ENCODE measurements at places on chromosomes 12 and 14.

DNA sequence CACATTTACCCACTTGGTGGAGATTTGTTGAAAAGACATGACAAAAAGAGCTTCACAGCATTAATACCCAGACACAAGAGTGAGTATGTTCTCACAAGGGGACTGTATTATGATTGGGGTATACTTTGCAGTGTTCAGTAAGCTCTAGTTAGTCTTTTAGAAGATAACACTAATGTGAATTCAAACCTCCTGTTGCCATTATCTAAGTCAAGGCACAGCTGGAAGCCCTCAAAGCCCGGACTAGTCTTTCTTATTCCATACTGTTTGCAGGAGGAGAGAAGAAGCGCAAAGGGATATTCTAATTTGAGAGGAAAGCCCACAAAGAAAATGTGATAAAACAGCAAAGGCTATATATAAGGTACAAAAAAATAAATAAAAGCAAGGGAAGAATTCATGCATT is 445.9 kb downstream of the SOX5 start:
- DNase-seq: no peak

DNA sequence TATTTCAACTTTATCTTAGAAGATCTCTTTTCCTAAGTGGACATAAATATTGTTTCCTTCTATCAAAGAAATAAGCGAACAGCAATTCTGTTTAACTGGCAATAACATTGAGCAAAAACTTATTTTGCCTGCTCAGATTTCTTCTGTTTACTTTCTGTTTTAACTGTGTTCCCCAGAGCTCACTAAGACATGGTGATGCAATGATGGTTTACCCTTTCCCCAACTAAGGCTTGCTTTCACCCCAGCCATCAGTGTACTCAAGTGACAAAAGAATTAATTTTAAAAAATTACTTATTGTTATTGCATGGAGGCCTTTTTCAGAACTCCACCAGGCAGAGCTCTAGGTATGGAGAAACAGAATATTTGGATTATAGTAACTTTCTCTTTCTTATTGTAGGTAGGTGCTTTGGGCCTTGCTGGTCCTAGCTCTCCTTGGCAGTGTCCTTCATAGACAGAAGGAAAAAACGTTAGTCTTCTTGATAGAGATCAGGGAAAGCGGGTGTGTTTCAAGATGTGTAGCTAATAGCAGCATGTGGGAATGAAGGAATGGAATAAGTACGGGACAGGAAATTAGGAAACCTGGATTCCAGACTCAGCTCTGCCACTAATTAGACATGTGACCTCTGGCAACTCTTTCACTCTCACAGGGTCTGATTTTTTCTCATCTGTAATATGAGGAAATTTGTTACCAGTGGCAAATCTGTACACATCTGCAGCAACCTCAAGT is 14.6 kb upstream of the DDHD1 start:
- peak; percentile 86 for DNase-seq

- DNase-seq: no peak
Observed at GRCh38 chr14:106129274-106129673, 602.9 kb downstream of the TMEM121 start.

DNA sequence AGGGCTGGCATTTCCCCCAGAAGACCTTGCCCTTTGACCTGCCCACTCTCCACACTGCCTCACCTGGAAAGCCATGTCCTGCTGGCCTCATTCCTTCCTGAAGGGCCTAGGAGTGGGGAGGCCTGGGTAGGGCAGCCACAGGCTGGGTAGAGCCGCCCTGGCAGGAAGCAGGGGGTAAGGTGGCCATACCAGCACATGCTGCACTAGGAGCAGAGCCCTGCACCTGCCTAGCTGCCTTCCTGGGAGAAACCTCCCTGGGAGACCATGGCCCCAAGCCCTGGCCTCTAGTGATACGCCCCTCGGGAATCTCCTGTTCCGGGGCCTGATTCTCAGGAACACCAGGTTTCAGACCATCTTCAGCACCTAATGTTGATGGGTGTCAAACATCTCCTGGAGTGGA is 65.8 kb downstream of the TSPAN11 start:
- DNase-seq: no peak

- DNase-seq: peak; percentile 93
Observed at GRCh38 chr12:109445191-109445609, 31.9 kb downstream of the KCTD10 start.

DNA sequence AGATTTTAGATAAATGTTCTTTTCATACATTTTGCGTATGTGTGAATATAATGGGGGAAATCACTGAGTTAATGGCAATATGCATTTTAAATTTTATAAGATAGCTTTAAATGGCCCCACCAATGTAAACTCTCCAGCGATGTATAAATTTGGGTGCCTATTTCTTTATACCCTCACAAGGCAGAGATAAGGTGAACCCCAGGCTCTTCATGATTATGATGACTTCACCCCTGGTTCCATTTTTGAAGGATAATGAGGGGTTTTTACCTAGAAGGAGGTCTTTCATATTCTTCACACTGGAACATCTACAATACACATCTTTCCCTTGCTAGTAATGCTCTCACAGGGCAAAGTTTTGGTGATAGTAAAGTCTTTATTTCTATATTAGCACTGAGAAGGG is 35.2 kb downstream of the KLRG1 start:
- DNase-seq: no peak

- no peak for DNase-seq
Observed at GRCh38 chr12:115716551-115716950, 560.9 kb downstream of the MED13L start.

DNA sequence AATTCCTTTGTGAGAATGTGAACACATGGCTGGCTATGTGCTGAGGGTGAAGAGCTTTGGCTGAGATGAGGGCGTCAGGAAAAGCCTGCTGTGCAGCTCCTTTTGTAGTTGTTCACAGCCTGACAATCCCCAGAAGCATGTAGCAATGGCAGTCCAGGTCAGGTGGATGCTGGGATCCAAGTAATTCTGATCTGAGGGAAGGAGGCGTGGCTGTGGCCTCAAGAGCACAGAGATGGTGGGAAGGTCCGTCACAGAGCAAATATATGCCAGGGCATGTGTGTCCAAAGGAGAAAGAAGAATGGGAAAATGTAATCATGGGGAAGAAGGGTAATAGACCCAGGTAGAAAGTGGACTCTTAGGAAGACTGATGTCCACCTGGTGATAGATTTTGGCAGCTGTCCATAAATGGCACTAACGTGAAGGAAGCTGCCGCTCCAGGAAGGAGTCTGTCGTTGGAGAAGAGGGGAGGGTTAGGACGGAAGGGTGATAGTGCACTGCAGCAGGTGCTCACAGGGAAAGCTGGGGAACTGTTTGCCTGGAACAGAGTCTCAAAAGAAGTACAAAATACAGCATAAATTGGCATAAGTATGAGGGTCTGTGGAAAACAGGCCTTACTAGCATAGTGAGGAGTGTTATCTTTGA is 13.8 kb downstream of the MGST1 start:
- DNase-seq: no peak

DNA sequence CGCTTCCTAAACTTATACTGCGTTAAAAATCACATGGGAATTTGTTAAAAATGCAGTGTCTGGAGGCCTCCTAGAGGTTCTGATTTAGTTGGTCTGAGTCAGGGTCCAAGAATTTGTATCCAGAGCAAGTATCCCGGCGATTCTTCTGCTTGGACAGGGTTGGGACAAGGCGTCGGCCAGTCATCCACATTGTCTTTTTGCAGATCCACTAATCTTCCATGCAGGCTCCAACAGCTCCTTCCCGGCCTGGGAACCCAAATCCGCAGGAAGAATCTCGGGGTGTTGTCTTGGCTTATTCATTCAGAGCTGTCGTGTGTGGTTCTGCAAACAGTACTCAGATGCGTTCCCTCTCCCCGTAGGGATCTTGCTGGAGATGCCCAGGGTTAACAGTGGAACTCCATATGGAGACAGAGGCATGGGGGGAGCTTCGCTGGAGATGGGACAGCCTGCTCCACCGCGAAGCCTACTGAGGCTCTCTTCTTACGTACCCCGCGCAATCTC is 25.3 kb downstream of the GPRC5D start:
- DNase-seq: peak; percentile 44

DNA sequence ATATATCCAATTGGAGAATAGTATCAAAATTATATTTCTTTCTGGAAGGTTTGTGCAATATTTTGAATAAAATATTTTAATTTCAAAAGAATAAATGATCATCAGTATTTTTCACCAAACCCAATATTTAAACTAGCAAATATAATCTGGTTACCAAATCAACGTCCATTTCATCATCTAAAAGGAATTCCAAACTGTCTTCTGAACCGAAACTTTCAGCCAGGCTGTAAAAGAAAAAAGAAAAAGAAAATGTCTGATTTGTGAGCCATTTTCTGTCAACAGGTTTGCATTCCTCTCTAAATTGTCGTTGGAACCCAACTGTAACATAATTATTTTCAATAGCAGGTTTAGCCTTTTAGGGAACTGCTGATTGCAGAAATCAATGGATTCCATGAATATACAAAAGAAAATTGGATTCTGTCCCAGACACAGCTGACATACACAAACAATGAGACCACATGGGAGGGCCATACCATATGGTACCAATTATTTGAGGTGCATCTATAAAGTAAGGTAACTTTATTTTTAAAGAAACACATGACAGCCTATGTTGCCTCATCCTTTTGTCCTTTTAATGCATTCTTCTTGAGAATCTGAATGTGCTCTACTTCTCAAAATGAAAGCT is 22.7 kb downstream of the SNRPF start:
- peak; percentile 43 for DNase-seq

- no peak for DNase-seq
Observed at GRCh38 chr12:112117685-112118084, 7.7 kb upstream of the TRAFD1 start.

GRCh38 chr12:104834607-104835006 is 123.5 kb downstream of the SLC41A2 start:
- DNase-seq: no peak
